ENCODE measurements at places on chromosomes 2 and 18.

DNA sequence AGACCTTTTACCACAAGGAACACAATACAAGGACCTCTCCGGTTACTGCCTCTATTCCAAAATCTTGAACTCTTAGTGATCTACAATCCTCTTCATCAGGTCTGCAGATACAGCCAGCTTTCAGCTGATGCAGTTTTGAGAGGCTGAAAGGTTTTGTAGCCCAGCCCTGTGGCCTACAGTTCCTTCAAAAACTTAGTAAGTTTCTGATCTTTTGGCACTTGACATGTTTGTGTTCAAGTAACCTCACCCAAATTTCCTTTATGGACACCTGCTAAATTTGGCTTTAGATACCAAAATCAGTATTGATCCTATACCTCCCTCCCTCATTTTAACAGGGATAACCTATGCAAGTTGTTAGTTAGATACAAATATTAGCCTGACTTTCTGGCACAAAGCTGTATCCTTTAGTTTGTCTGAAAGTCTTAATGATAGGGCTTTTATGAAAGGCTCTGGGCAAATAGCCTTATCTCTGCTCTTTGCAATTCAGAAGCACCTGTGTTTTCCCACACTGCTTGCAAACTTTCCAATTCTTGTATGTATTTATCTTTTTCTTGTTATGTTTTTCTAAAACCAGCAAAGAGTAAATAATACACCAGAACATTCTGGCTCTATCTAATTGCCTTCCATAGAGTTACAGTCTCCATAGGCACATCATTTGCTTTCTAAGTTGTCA lies 650.5 kb upstream of the KLHL29 start:
- no peak for DNase-seq

DNA sequence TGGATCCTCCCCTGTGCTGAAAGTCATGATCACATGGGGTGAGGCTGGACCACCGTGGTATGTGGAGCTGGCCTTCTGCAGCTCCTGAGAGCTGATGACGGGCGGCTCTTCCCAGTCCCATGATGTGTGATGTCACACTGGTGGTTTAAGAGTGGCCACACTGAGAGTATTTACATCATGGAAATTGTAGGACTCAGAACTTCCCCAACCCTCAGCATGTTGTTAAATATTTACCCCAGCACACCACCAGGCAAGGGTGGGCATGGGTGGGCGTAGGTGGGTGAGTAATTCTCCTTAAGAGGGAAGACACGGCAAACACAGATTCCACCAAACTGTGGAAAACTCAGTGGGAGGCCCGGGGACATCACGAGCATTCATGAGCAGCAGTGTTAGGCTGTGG lies 106.8 kb downstream of the ALPK2 start:
- DNase-seq = no peak

GRCh38 chr2:190094316-190094871 lies 31.9 kb upstream of the MSTN start:
- DNase-seq = no peak

GRCh38 chr2:24493713-24494112 lies 2.7 kb downstream of the NCOA1 start:
- no peak for DNase-seq

DNA sequence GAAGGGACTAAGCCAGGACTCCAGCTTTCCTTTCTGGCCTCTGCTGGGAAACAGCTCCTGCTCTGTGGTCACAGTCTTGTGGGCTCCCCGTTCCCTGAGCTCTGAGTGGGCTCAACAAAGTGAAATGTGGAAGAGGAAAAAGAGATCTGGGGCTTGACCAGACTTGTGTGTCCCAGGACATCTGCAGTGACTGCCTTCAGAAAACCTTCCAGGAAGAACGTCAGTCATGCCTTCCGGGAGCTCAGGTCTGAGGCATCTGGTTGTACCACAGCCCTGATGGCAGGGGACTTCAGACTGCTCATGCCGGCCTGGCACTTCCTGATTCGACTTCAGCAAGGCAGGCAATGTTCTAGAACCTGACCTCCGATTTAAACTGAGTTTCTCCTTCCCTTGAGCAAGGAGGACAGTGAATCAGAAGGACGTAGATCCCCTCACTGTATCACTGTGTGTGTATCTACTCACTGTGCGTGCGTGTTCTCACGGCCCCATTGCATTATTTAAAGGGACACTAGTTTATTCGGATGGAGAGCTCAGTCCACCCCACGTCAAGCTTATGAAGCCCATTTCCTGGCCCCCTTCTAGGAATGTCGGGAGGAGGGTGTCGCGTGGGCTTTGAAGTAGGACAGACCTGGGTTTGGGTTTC lies 548 bp upstream of the FBLN7 start:
- DNase-seq = no peak

- DNase-seq = no peak
Measured at GRCh38 chr2:52405980-52406379, 1361.6 kb upstream of the CHAC2 start.

GRCh38 chr2:172753610-172754009 lies 18.0 kb downstream of the RAPGEF4 start:
- DNase-seq = no peak

DNA sequence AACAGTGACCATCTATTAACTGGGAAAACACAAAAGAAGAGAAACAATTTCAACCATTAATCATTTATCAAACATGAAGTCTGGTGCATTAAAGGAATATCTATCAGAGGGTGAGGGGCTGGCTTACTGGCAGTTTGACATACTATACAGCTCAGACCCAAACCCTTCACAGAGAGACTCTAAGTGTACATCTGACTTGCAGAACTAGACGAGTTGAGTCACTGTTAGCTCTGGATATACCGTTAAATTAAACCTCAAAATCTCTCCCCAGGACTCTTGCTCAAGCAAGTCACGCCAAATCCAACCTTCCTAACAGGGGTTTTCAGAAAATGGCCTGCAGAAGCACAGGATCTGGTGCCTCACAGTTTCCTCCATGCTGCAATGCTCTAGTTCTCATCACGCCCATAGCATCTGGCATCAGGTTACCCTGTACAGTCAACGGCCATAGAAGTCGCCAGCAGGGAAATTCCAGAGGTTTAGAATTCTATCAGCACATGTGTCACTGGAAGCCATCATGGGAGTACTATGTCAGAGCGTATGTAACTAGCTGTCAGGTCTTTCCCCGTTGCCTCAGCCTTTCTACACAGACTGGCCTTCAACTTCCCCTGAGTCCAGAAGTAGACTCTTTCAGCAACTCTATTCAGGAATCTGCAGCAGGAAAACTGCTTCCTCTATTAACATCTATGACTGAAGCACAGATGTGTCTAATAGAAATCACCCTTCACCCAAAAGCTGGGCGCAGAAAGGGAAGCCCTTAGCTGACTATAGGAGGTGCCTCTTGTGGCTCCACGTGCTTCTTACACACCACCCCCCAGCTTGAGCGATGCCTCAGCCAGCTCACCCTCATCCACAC lies 9.3 kb downstream of the TGOLN2 start:
- no peak for DNase-seq

DNA sequence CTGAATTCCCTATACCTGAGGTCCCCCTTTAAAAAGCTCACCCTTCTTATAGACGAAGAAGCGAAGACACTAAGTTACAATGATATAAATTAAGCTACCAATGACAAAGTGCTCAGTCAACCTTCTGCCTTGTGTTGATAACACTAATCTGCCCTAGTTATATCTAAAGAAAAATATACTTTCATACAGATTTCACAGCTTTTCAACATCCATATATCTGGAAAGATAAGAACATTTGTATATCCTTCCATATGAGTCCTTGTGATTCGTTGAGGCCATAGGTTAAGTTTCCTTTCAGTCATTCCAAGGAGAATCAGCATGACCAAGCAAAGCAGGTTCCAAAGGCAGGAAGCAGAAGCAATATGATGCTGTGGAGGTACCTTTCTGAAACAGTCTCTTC lies 46.8 kb downstream of the XRCC5 start:
- no peak for DNase-seq

- DNase-seq = no peak
Measured at GRCh38 chr2:23209059-23209458, 175.9 kb upstream of the KLHL29 start.

DNA sequence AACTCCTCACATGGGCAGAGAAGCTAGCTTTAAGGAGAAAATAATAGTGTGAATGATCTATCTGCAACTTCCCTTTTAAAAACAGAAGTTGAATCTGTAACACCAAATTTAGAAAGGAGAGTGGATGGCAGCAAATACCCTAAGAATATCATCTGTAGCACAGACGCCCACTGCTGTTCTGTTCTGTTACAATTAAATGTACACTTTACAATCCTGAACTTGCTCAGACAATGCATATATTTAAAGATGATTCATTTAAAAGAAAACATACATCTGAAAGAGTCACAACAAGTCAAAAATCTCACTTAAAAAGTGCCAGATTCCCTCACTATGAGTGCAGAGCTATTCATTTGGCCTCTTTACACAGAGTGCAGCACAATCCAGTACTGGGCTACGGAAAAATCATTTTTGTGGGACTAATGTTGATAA lies 8.0 kb upstream of the SERTAD2 start:
- no peak for DNase-seq

DNA sequence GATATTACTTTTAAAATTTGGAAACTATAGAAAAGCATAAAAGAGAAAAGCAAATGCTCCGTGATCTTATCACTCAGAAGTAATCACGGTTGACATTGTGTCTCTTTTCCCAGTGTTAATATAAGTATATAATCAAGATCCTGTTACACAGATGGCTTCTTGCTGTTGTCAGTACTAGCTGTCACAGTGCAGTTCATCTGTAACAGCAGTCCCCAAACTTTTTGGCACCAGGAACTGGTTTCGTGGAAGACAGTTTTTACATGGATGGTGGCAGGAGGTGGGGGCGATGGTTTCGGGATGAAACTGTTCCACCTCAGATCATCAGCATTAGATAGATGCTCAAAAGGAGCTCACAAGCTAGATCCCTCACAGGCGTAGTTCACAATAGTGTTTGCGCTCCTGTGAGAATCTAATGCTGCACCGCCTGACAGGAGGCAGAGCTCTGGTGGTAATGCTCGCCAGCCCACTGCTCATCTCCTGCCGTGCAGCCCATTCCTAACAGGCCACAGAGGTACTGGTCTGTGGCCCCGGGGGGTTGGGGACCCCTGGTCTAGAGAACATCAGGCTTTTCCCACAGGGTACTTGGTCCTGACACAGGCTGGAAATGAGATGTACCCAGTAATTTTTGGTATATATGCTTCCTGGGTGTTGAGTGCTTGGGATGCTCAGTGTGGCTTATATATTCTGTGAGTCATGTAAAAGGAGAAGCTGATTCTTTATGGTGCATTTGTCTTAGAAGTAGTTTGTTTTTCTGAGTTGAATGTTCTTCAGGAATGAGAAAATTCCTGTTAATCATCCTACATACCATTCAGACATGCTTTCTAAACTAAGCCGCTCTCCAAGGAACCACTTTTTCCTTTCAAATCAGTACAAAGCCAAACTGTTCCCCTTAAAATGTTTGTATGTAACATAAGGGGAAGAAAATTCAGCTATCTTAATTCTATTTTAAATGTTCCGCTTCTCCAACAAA lies 121.8 kb downstream of the NCK2 start:
- no peak for DNase-seq

DNA sequence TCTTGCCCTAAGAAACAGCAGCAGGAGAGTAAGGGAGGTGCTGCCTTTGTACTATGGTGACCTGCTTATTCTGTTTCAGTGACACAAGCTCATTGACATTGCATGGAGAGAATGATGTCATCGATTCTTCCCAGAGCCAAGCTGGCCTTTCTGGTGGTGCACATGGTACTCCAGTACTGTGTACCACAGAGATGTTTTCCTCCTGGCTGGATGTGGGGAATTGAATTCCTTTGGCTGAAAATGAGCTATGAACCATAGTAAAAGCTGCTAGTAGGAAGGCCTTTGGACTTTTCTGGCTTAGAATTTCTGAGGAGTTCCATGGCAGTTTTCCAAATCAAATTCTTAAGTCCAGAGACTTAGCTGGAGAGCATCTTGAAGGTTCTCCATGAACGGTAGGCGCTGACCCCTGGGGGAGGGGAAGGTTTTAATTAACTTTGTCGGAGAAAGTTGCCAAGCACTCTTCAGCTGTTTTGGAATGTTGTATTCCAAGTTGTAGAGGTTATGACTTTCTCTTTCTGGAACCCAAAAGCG lies 17.1 kb upstream of the B3GNT2 start:
- no peak for DNase-seq

DNA sequence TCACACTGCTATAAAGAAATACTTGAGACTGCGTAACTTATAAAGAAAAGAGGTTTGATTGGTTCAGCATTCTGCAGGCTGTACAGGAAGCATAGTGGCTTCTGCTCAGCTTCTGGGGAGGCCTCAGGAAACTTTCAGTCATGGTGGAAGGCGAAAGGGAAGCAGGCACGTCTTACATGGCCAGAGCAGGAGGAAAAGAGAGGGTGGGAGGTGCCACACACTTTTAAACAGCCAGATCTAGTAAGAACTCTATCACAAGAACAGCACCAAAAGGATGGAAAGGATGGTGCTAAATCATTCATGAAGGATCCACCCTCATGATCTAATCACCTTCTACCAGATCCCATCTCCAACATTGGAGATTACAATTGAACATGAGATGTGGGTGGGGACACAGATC lies 145.5 kb upstream of the OSR1 start:
- no peak for DNase-seq

GRCh38 chr2:185608799-185609198 lies 129.8 kb upstream of the FSIP2 start:
- DNase-seq = no peak

- no peak for DNase-seq
Measured at GRCh38 chr2:223055836-223056235, 3.8 kb downstream of the KCNE4 start.

DNA sequence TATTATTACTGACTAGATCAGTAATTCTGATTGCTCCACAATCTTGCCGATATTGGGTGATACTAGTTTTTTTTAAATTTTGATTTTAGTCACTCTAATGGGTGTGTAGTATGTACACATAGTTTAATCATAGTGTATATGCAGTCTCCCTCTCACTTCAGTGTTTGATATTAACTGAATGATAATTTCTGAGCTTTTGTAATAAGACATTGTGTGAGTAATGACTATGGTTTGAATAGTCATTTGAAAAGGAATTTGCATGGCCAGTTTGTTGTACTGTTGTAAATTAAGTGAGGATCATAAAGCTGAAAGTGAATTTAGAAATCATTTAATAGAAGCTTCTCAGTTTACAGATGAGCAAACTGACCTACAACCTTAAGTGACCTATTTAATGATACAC lies 33.4 kb downstream of the USP14 start:
- no peak for DNase-seq

- no peak for DNase-seq
Measured at GRCh38 chr2:237648016-237648381, 20.6 kb downstream of the LRRFIP1 start.

All from stimulated activated naive CD8-positive, alpha-beta T cell treated with anti-CD3 and anti-CD28 coated beads, Interleukin-15, amount 100 ng/mL, for 72 hours (primary cell).